CD4-positive, alpha-beta T cell treated with Interleukin-17A for 4 hours (primary cell): ENCODE measurements at places on chromosomes 12 and 14.

- no peak for DNase-seq
These were observed 67.4 kb downstream of the KICS2 start for GRCh38 chr12:64154677-64155076.

GRCh38 chr12:118541071-118541470 lies 164.7 kb downstream of the SUDS3 start:
- no peak for DNase-seq

DNA sequence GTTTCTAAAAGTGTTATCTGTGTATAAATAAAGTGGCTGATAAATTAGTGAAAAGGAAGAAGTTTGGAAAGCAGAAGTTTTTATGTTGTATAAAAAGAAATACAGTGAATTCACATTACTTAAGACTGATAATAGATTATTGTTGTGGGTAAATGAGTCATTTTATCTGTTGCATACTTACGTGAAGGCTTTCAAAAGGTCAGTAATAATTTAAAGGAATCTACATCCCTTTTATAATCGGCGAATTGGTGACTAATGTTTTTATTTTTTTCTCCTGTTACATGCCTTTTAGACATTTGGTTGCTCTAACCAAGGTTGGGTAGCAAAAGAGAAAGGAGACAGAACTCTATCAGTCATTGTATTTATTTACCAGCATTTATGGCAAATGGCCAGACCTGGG lies 155.9 kb downstream of the SLC41A2 start:
- DNase-seq: no peak

- DNase-seq: no peak
These were observed 29.4 kb downstream of the ACAD10 start for GRCh38 chr12:111715279-111715678.

DNA sequence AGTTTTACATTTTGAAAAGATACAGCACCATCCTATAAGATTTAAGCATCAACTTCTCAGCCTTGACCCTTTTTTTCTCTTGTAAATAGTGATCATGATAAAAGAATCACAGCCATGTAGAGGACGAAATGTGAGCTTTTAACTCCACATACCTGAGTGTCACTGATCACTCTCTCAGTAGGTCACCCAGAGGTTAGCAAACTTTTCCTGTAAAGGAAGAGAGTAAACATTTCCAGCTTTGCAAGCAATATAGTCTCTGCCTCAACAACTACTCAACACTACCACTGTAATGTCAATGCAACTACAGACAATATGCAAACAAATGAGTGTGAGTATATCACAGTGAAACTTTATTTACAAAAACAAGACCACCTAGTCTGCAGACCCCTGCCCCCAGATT lies 912.1 kb downstream of the DIO2 start:
- DNase-seq: no peak

- DNase-seq: no peak
These were observed 31.8 kb downstream of the CPSF2 start for GRCh38 chr14:92153581-92153980.

DNA sequence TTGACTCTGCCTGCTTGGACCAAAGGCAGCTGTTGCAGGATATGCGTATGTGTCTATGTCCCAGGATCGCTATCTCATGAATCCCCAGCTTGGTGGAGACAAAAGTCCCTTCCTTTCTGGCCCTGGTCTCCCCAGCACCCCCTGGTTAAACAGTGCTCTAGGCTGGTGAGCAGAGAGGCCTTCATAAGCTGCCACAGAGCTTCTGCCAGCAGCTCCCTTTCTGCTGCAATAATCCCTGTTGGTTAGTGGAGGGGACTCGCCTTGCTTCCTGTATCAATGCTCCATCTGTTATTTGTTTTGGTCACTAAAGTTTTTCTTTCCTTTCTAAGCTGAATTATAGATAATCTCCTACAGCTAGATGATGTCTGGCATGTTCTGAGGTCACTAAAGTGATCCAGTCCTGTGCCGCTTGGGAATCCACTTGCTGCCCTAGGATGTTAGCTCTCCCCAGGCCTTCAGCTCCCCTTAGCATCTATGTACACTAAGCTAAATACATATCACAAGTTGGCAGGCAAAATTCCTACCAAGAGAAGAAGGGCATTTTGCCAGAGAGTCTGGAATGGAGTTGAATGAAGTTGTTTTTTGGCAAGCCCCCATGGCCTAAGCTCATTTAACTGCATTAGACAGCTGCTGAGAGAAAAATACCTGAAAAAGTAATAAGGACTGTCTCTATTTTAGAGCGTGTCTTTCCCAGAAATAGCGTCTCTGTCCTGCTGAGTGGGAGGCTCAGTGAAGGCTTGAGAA lies 47.8 kb downstream of the RDH12 start:
- DNase-seq: no peak

DNA sequence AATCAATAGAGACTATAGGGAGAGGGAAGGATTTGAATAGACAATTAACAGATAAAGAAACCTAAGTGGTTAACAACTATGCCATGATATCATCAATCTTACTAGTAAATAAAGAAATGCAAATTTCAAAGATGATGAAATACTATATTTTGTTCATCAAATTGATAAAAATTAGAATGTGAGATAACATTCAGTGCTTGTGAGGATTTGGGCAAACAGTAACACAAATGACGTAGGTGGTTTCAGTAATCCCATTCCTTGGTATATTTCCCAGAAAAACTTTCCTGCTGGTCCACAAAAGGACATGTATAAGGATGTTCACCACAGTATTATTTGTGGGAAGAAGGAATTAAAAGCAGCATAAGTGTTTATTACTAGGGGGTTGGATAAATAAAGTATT lies 136.0 kb downstream of the ERC1 start:
- DNase-seq: no peak

DNA sequence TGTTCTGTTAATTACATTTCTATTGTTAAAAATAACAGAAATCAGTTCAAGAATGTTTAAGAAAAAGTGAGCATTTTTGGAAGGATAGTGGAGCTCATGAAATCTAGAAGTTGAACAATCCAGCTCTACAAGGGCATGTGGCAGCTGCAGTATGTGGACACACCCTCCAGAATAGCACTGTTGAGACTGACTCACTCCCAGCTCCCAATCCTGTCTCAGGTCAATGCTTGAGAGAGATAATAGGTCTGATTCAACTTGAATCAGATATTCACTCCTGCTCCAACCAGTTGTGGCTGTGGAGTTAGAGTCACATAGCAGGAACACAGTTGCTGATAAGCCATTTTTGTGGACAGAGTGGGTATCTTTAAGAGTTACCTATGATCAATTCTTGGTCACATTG lies 113.0 kb upstream of the NTF3 start:
- no peak for DNase-seq
